NCI-H1436 treated with DMSO at 0.1 percent for 48 hours (cell line): ENCODE measurements at places on chromosomes 6 and 20.

DNA sequence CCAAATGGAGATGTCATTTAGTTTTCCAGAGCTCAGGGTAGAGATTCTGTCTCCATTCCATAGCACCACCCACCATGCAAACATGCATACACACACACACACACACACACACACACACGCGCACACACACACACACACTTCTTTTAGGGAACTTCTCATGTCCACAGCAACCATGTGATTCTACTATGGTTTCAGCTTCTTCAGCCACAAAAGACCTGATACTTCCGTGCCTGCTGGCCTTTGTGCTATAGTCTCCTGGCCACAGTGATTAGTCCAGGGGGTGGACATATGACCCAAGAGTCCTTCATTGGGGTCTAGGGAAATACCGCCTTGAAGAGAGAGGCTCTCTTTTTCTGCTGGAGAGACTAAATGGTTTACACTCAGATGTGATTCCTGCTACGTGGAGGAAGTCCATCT lies 53.5 kb downstream of the CARMIL1 start:
- no peak for DNase-seq

GRCh38 chr6:4256969-4257368 lies 121.6 kb upstream of the ECI2 start:
- no peak for DNase-seq

GRCh38 chr20:40777653-40778052 lies 88.6 kb upstream of the MAFB start:
- DNase-seq, result no peak

DNA sequence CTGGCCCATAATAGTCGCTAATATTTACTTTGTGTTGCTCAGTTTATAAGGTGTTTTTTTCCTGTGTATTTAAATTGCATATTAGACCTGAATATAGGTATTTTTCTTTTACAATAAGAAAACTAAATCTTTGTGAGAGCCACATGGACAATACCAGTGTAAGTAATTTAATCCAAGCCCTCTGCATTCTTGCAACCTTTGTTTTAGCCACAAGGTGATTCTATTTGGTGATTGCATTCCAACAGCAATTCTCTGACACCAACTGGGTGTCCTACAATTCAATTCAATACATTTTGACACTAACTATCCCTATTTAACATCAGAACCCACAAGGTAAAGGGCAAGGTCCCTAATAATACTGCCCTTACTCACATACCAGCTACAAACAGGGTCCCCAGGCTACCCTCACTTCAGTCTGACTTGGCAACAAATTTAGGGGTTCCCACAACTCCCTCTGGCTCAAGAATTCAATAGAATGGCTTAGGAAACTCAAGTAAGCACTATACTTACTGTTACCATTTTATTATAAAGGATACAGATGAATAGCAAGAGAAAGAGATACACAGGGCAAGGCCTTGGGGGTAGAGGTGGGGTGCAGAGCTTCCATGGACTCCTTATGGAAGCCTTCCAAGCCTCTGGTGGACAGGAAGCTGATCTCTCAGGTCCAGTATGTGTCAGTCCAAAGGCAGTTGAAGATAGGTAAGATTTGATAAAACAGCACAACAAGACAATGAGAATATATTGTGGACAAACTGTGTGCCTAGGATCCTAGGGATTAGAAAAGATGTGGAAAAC lies 169.3 kb downstream of the CD83 start:
- no peak for DNase-seq

DNA sequence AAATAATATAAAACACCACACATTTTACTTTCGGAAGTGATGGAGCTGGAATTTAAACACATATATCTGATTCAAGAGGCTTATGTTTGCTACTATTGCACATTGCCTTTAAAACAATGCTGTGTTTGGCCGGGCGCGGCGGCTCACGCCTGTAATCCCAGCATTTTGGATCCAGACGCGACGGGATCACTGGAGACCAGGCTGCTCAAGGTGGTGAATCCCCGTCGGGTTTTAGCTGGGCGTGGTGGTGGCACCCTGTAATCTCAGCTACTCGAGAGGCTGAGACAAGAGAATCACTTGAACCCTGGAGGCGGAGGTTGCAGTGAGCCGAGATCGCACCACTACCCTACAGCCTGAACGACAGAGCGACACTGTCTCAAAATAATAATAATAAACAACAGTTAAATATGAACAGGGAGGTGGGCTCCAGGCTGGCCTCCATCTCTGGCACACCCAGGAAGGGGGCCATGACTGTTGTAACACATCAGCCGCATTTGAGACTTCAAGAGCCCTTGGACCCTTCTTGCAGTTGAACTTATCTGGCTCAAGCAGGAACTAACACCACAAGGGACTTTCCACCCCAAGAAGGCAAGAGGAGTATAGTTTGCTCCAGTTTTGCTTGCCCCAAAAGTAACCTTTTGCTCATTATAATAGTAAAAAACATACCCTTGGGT lies 127.1 kb upstream of the ZNF184 start:
- no peak for DNase-seq

DNA sequence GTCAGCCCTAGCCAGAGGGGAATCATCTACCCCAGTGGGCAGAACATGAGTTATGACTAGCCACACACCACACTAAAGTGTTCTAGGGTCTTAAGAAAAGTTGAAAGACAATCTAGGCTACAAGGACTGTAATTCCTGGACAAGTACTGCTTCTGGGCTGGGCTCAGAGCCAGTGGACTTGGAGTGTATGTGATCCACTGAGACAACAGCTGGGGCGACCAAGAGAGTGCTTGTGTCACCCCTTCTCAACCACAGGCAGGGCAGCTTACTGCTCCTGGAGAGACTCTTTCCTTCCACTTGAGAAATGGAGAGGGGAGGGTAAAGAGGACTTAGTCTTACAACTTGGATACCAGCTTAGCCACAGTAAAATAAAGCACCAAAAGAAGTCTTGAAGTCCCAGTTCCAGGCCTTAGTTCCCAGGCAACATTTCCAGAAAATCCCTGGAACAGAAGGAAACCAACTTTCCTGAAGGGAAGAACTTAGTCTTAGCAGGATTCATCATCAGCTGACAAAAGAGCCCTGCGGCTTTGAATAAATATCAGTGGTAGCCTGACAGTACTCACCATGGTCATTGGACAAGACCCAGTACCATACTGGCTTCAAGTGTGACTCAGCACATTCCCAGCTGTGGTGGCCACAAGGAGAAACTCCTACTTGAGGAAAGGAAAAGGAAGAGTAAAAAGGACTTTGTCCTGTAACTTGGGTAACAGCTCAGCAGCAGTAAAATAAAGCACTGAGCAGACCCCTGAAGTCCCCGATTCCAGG lies 355.1 kb upstream of the ADGRB3 start:
- DNase-seq, result no peak

DNA sequence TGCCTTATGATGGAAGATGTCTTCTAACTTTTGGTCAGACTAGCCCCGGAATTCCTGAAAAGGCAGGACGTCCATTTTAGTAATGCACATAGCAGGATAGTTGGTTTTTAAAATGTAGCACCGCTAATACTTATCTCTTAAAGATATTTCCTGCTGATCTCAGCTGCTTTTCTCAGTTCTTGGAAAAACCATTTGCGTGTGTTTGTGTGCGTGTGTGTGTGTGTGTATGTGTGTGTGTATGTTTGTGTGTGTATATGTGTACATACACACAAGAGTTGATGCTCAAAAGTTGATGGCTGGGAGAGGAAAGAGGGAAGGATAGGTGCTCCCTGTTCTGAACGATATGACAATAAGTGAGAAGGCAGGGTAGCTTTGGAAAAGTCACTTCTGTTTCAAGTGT lies 61.7 kb upstream of the SUPT3H start:
- no peak for DNase-seq

GRCh38 chr6:105389543-105389942 lies 13.3 kb downstream of the PREP start:
- DNase-seq, result no peak

GRCh38 chr6:122902326-122902725 lies 93.7 kb upstream of the CLVS2 start:
- DNase-seq, result no peak

GRCh38 chr20:43537921-43538877 lies 20.6 kb upstream of the SGK2 start:
- no peak for DNase-seq

DNA sequence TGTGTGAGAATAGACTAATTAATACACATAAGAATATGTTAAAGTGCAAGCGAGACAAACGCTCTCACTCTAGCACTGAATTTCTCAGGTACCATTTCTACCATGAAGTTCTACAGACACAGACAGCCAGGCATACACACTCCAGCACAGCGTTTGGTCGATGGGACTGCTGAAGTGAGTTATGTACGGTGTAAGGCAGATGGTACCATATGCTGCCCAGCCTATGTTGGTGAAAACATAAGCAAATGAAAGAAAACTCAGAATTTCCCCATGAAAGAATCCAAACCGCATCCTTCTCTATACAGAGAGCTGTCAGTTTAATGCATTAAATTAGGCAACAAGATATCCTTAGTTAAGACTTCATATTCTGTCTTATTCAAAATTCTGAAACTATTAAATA lies 34.9 kb downstream of the AGPAT4 start:
- DNase-seq, result no peak

DNA sequence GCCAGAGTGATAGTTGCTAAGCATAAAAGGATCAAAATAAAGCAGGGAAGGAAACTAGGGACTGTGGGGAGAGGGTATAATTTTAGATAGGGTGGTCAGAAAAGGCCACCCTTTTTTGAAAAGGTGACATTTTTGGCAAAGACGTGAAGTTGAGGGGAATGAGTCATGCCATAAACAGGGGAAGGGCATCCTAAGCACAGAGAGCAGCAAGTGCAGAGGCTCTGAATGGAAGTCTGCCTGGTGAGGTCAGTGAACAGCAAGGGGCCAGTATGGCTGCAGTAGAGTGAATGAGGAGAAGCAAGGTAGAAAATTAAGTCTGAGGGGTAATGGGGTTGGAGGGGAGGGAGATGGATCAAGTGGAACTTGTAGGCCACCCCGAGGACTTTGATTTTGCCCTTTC lies 2.4 kb downstream of the KLC4 start:
- DNase-seq, result no peak

GRCh38 chr20:34262488-34263288 lies 21.5 kb downstream of the ASIP start:
- DNase-seq, result no peak

DNA sequence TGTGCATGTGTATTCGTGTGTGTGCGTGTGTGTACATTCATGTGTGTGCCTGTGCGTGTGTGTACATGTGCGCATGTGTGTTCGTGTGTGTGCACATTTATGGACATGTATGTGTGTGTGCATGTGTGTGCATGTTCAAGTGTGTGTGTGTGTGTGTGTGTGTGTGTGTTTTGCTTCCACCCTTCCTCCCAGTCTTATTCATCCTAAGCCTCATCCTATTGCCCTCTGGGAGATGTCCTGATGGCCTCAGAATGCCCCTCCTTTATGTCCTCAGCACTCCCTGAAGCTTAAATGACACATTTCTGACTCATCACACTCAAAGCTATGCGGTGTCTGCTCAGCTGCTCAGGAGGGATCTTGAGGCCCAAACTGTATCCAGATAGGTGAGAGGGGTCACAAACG lies 76.6 kb upstream of the CCDC167 start:
- no peak for DNase-seq

- no peak for DNase-seq
Measured at GRCh38 chr20:11867291-11867919, 50.3 kb upstream of the BTBD3 start.

- DNase-seq, result no peak
Measured at GRCh38 chr6:135798751-135799515, 52.6 kb upstream of the PDE7B start.

GRCh38 chr20:62885896-62886708 lies 24.5 kb upstream of the TCFL5 start:
- DNase-seq, result no peak

DNA sequence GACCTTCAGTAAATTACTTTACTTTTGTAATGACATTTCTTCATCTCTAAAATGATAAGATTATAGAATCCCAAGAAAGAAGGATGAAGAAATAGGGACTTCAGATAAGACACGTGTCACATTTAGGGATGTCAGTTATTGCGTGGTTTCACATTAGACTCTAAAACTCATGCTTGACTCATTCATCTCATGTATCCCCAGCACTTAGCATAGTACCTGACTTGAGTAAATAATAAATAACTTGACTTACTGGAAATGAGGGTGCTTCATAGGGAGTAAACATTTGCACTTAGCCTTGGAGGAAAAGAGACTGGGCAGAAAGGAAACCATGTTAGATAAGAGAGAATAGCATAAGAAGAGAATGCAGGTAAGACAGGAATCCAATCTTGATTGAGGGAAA lies 37.2 kb downstream of the VTA1 start:
- no peak for DNase-seq

DNA sequence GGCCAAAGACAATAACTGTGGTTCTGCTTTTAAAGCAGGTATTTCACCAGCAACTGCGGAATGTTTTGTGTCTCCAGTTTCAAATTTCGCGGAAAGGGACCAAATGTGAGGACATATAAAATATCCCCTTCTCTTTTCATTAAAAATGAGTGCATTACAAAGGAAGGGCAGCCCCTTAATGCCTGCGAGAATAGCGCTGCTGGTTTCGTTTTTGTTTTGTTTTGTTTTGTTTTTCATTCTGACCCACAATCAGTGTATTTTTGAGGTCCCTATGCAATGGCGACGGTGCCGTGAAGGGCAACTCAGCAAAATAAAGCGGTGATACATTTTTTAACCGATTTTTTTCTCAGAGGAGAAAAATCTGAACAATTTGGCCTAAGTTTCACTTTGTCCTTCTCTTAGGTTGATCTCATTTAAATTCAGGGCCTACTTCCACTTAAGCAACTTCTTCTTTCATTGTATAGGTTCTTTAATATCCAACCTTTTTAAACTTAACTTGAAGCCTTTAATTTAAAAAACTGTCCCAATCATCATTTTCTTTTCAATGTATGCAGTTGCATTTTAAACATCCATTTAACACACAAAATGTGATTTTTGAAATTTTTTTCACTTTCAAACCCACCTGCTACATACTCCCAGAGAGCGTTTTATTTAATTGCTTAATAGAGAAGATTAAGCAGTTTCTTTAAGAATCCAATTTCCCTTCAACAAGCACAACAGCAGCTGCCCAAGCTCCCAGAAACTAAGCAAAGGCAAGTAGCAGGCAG lies 2.9 kb upstream of the HIVEP2 start:
- no peak for DNase-seq

- DNase-seq, result no peak
Measured at GRCh38 chr20:18001131-18001921, 32.5 kb downstream of the MGME1 start.

- no peak for DNase-seq
Measured at GRCh38 chr6:158223926-158224325, 55.8 kb downstream of the GTF2H5 start.

GRCh38 chr20:7879883-7880282 lies 60.4 kb downstream of the HAO1 start:
- no peak for DNase-seq

GRCh38 chr20:23782366-23782983 lies 31.7 kb upstream of the CST1 start:
- no peak for DNase-seq

- DNase-seq, result no peak
Measured at GRCh38 chr6:131976545-131977061, 25.4 kb upstream of the CCN2 start.

DNA sequence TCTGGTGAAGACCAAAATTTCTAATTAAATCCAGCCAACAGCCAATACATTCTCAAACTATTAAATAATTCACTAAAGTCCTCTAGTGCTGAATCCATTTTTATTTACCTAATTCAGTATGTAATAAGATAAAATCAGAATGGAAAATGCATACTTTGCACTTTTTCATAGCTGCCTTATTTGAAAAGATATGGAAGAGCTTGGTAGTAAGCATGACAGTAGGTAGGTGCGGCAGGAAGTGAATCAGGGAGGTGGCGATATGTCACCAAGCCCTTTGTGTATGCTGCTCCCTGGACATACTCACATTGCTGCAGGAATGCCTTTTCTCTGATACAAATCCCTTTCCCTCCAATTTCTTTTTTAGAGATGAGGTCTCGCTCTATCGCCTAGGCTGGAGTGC lies 10.2 kb upstream of the TGM3 start:
- no peak for DNase-seq
